NCI-H510A treated with DMSO at 0.1 percent for 48 hours (cell line): ENCODE measurements at places on chromosomes 3 and 15.

DNA sequence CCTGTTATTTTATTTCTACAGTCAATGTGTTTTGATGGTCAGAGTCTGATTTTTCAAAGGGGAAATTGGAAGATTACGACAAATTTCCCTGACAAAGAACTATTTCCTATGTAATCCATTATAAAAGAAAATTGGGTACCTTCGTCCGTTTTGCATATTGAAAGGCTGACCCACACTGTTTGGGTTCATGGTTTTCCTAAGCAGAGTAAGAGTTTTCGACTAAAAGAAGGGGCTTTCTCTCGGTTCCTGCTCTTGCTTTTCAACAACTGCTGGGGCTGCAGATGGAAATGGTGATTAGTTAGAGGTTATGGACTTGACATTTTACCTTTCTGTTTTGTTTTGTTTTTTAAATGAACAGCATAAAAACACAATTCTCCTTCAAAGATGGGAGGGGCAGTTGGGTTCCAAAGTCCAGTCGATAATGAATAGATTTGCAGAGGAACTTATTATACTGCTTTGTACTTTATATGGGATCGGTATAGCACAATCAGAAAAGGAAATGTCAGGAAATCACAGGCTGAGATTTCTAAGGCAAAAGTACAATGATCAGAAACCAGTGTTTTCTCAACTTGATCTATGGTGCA is 978 bp downstream of the KCNMB2 start:
- peak; percentile 59 for DNase-seq

GRCh38 chr3:185717121-185717520 is 107.7 kb downstream of the IGF2BP2 start:
- DNase-seq = no peak

GRCh38 chr15:99645951-99646350 is 80.2 kb downstream of the MEF2A start:
- no peak for DNase-seq

DNA sequence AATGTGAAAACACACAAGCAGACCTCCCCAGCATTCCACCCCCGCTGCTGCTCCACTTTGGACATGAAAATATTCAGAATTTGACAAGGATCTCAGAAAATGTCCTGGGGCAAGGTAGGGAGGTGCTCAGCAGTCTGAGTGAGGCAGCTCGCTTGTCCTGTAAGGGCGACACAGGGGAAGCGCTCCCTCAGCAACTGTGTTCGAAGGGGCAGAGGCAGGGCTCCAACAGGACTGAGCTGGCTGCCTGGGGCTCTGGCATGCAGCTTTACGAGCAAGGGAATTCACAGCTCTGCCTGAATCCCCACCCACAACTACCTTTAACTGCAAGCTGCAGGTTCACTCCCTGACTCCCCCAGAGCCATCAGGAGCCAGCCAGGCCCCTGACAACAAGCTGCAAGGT is 287.0 kb upstream of the LYSMD4 start:
- no peak for DNase-seq

GRCh38 chr3:130433306-130433705 is 83.7 kb upstream of the COL6A6 start:
- DNase-seq = no peak
